Stimulated activated CD4-positive, alpha-beta T cell treated with anti-CD3 and anti-CD28 coated beads, TNF-alpha, amount 100 ng/mL, for 24 hours (primary cell): ENCODE measurements at places on chromosomes 4 and X.
A peak's percentile ranks its signal among the peaks of the same experiment; 100 is the strongest.

- DNase-seq, result no peak
Observed at GRCh38 chr4:109094056-109094455, 208.4 kb downstream of the COL25A1 start.

DNA sequence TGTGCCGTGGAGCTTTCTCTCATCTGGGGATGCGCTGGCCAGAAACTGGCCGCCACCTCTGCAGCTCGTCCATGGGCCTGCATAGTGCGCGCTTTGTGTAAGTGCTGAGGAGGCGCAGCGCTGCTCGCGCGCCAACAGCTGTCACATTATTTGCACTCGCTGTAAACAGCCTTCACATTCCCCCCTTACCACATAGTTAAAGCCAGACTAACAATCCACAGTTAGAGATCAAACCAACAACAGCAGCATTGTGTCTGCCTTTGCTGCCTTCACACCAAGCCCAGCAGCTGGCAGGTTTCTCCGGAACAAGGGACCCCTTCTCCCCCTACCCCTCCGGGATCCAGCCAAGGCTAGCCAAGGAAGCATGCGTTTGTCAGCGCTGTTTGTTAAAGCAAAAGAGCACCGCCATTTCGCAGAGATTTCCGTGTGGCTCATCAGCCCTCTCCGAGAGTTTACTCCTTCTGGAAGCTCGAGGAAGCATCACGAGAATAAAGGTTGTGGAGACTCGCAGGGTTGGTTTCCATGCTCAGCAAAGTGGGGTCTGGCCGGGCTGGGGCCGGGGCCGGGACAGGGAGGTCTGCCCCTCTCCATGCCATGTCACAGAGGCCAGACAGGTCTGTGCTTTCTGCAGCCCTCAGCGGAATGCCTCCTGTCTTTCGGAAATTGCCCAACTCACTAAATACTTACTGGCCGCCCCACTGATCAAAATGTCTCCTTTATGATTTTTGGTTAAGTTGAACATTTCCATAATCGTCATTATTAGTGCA is 11.0 kb downstream of the BCOR start:
- DNase-seq, result no peak

DNA sequence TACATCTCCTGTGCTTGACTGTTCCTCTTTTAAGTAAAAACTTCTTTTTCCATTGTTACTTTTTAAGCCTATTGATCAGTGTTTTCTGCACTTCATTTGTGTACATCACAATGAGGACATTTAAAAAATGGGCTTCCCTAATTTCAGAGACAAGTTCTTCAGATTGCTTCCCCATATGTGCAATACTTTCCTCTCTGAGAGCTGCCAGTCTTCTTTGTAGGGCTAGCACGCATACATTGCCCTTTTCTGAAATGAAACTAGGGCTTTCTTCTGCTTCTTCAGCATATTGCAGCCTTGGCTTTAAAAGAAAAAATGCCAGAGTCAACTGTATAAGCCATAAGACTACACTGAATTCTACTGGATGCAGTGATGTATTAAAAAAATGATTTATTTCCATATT is 37.8 kb downstream of the FAT4 start:
- DNase-seq, result no peak

DNA sequence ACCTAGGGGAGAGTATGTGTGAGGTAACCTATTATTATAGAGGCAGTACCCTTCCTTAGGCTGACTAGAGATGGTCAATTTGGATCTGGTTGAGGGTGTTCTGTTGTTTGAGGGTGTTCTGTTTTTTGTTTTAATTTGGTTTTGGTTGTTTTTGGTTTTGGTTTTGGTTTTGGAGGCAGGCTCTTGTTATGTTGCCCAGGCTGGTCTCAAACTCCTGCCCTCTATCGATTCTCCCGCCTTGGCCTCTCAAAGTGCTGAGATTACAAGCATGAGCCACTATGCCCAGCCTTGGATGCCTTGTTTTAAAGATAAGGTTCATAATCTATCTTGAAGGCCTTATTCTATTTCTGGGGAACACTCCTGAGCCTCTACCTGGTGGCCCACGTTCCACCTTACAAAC is 912 bp downstream of the CXorf65 start:
- DNase-seq, result no peak

DNA sequence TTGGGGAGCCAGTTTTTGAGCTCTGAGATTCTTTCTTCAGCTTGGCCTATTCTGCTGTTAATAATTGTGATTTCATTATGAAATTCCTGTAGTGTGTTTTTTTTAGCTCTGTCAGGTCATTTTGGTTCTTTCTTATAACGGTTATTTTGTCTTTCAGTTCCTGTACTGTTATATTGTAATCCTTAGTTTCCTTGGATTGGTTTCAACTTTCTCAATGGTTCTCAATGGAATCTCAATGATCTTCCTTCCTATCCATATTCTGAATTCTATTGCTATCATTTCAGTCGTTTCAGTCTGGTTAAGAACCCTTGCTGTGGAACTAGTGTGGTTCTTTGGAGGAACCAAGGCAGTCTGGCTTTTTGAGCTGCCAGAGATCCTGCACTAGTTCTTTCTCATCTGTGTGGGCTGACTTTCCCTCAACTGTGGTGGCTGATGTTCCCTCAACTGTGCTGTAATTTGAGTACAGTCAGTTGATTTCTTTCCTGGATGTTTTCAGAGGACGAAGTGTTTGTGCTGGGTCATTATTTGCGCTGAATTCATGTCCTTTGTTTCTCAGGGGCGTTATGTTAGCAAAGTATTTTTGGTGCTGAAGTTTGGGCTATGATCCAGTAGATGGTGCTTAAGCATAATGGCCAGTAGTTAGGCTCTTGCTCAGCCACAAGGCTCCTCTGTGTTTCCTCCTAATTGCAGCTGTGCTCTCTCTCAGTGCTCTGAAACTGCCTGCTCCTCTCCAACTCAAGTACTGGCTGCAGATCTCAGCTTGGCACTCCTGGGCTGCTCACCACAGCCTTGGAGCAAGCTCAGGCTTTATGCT is 27.5 kb downstream of the ENPEP start:
- DNase-seq, result no peak

GRCh38 chr4:173145131-173145530 is 23.5 kb upstream of the GALNT7 start:
- DNase-seq, result no peak

GRCh38 chrX:2554891-2555290 is 54.1 kb upstream of the DHRSX start:
- no peak for DNase-seq

- DNase-seq, result no peak
Observed at GRCh38 chr4:85092536-85092935, 126.0 kb upstream of the WDFY3 start.

DNA sequence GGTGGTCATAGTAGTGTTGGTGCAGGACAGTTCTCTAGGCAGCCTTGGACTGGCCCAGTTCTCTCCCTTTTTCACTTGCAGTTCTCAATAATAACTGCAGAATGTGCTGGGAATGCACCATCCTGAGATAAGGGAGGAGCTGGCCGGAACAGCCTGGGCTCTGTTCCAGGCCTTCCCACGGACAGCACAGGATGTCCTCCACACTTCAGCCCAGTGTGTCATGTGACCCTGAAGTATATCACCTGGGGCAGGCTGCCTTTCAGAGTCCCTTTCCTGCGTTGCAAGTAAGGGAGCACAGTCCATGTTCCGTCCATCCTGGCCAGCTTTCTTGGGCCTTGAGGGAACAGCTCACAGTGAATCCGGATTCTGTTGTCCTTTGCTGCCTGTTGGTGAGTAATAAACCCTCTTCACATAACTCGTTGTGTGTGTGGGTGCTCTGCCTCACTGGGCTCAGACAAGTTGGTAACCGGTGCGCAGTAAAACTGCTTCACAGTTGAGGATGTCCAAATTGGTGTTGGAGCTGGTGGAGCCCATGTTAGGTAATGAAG is 32.3 kb upstream of the BBS12 start:
- no peak for DNase-seq

- DNase-seq, result no peak
Observed at GRCh38 chrX:46255046-46255445, 290.2 kb downstream of the ZNF674 start.

GRCh38 chrX:120549483-120550452 is 11.0 kb downstream of the CUL4B start:
- peak; percentile 13 for DNase-seq

DNA sequence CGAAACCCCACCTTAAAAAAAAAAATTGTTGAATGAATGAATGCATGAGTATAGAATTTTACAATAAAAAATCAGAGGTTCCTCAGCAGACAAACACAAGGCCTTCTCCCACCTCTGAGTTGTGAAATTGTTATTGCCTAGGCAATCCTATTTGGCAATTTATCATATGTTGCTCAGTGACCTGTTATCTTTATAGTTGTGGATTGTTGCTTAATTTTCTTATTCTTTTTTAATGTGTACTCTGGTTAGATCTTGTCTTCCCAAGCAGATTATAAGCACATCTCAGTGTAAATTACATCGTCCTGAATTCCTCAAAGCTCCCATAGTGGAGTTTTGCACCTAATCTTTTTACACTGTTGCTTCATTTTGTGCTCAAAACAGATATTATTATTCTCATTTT is 71.9 kb downstream of the RBM47 start:
- no peak for DNase-seq

GRCh38 chr4:148684638-148685037 is 242.4 kb upstream of the NR3C2 start:
- no peak for DNase-seq
